RPMI7951 (cell line): ENCODE measurements at places on chromosomes 11 and 22. TPM values are rescaled to one million over a fixed set of nuclear protein-coding genes. Genes with fewer than 3 reads are reported as not detected.

Gene TMA7B
- 0.20 and 0.24 TPM in 2 replicates for total RNA-seq

Gene CARS1
- total RNA-seq: 44.3 and 50.8 TPM in 2 replicates

Gene RFPL3
- total RNA-seq: not detected in 2 replicates

Gene OR2D2
- 0.36 TPM in 1 of 2 replicates, not detected in the other for total RNA-seq

Gene GRM5
- total RNA-seq: under 0.01 TPM in 1 of 2 replicates, not detected in the other

Gene MAPK8IP2
- total RNA-seq: under 0.01 and 0.39 TPM in 2 replicates

Gene ZNF143
- 25.1 and 34.7 TPM in 2 replicates for total RNA-seq

Gene PATE4
- total RNA-seq: not detected in 2 replicates
